ENCODE measurements at places on chromosomes 13 and 19.

DNA sequence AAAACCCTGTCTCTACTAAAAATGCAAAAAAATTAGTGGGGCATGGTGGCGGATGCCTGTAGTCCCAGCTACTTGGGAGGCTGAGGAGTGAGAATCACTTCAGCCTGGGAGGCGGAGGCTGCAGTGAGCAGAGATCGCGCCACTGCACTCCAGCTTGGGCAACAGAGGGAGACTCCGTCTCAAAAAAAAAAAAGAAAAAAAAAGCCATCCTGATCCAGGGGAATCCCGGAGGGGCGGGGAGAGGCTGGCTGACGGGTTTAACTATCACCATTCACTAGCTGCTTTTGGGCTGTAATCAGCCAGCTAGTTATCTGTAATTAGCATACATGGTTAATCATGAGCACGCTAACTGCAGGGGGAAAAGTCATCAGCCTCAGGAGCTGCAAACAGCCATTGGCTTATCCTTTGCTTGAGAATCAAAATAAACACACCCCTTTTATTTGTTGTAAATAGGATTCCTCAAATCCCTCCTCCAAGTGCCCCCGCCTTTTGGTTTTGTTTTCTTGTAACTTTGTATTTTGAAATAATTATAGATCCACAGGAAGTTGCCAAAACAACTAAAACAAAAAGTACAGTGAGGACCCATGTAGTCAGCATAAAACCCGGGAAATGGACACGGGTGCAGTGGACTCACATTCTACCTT is 9.6 kb downstream of the FSD1 start:
- no peak for DNase-seq

DNA sequence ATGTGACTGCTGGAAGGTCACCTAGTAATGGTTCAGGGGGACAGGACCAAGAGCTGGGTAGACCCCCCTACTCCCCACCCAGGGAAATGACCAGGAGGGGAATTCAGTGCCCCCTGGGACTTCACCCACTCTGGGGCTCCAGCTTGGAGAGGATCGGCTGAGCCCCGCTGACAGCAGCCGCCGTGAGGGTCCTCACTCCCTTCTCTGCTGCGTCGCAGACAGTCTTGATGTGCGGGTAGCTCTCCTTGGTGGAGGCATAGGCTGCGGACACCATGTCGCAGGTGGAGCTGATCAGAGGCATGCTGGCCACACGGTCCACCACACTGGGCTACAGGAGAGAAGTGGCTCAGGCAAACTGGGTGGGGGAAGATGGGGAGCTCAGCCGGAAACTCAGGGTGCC is 7.8 kb downstream of the PLIN3 start:
- no peak for DNase-seq

DNA sequence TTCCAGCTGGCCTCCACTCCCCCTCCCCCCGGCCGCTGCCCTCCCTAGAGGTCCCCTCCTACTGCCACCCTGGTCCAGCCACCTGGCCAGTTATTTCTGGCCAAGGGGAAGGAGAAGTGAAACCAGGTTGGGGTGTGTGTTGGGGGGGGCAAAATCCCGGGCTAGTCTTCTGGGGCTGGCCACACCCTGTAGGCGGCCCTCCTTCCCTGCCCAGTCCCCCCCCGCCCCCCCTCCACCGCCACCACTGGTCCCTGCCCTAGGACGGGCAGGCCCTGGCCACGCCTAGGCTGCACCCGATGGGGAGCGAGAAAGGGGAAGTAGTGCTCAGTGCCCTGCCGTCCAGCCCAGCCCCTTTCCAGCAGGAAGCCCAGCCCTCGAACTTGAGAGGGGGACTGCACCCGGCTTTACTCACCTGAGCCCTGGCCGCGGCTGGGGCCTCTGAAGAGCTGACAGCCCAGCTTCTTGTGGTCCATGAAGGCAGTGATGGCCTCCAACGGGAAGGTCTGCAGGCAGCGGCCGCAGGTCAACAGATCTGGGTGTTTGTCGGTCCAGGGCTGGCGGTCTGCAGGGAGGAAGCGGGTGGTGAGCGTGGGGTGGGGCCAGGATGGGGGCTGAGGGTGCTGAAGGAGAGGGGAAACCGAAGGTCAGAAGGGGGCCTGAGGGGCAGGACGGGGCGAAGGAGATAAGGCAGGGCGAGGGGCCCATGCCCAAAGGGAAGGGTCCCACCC is 813 bp downstream of the ZNF296 start:
- DNase-seq, result no peak

DNA sequence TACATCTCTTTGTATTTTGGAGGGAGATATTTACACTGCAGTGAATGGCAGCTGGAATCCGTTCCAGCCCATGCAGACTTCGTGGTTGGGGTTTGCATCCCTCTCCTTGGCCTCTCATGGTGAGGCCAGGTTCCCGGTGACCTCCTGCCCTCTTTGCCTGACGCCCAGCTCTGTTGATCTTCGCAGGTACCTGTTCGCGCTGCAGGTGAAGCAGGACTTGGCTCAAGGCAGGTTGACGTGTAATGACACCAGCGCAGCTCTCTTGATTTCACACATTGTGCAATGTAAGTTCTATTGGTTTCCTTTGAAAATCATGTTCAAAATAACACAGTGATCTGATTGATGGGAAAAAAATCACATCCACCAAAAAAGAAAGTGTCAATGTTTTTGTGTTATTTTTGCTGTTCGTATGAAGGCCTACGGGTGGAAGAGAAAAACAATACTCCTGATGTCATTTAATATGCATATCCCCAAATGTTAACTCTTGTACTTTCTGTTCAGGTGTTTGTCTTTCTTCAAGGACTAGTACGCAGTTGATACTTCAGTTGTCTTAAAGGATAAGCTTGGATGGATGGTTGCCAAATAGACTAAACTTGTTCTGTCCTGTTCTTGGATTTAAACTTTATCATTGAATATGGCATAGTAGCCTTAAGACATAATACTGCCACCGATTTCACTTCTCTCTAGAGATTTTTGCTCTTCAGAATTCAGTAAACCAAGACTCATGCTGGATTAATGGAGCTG is 199.1 kb downstream of the STK24 start:
- no peak for DNase-seq

DNA sequence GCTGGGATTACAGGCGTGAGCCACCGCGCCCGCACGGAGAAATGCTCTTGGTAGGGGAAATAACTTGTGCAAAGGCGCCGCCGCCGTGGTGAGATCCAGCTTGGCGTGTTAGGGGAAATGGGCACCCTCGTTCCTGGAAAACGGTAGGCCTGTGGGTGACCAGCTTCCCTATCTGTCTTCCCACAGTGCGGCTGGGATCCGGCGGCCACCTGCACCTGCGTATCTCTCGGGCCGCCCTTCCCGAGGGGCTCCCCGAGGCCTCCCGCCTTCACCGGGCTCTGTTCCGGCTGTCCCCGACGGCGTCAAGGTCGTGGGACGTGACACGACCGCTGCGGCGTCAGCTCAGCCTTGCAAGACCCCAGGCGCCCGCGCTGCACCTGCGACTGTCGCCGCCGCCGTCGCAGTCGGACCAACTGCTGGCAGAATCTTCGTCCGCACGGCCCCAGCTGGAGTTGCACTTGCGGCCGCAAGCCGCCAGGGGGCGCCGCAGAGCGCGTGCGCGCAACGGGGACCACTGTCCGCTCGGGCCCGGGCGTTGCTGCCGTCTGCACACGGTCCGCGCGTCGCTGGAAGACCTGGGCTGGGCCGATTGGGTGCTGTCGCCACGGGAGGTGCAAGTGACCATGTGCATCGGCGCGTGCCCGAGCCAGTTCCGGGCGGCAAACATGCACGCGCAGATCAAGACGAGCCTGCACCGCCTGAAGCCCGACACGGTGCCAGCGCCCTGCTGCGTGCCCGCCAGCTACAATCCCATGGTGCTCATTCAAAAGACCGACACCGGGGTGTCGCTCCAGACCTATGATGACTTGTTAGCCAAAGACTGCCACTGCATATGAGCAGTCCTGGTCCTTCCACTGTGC is 2.4 kb downstream of the GDF15 start:
- DNase-seq, result peak; percentile 70

DNA sequence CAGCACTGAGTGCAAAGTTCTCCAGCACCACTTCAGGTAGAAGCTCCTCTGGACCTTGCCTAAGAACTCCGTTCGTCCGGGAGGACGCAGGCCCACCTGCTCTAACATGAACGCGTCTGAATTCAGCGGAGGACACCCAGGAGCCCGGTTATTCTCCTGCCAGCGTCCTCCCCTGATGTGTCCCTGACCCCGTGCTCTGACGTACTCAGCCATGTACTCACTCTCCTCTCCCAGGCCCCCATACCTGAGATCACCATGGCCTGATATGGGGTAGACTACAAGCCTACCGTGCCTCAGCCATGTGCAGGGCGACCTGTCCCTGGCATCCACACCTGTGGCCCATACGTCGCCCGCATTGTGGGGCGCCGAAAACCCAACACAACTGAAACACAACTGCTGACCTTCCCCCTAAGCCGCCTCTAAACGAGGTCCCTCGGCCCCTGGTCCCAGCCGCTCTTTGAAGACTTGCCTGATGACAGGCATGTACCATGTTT is 744 bp upstream of the ZNF584 start:
- DNase-seq, result no peak

- DNase-seq, result no peak
Observed at GRCh38 chr19:2542341-2543069, 66.6 kb downstream of the GADD45B start.

GRCh38 chr13:113771709-113772331 is 12.8 kb downstream of the TMEM255B start:
- no peak for DNase-seq

- DNase-seq, result no peak
Observed at GRCh38 chr19:58468216-58468839, 1.4 kb downstream of the ZNF324 start.

GRCh38 chr13:103097366-103097928 is 31.2 kb upstream of the SLC10A2 start:
- DNase-seq, result no peak

DNA sequence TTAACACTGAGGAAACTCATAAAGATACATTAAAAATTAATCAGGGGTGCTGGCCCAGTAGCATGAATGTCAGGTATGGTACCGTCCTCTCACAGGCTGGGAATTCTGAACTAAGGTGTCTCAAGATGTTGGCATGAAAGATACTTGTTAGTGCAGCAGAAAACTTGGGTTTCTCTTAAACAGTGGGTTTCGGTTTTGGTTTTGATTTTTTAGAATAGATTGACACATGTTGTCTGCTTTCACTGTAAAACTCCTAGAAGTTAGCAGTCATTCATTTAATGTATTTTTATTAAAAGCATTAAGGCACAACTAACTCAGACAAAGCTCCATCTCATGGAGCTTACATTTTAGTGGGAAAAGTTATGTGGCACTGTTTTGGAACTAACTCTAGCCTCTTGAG is 3.5 kb upstream of the OBI1 start:
- DNase-seq, result no peak

DNA sequence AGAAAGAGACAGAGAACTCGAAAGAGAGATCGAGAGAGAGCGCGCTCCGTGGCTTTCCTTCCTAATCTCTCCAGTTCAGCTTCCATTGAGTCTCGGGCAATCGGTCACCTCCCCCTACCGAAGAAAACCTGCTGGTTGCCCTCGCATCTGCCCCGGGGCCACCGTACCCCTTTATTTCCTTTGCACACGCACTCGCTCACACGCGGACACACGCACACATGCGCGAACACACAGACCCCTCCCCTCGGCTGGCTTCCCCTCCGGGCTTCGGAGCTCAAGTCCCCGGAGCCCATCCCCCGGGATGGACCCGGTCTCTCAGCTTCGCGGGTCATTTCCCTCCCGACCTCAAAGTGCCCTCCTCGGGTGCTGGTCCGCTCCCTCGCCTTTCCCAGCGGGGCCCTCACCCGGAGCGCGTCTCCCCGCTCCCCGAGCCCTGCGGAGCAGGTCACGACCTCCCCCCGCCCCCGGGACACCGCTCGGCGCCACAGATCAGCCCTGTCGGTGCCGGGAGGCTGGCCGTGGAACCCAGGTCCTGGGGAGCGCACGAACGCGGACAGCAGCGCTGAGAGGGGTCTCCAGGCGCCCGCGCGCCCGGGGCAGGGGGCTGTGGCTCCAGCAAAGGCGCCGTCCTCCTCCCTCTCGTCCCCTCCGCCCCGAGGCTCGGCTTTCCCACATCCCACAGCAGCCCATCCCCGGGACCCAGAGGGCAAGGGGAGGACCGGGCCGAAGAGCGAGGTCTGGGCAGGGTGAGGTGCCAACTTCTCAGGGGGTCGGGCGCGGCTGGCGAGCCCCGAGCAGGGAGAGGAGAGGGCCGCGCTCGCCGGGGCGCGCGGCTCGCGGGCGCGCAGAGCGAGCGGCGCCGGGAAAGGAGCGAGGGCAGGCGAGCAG is 1.8 kb downstream of the DACH1 start:
- DNase-seq, result no peak

DNA sequence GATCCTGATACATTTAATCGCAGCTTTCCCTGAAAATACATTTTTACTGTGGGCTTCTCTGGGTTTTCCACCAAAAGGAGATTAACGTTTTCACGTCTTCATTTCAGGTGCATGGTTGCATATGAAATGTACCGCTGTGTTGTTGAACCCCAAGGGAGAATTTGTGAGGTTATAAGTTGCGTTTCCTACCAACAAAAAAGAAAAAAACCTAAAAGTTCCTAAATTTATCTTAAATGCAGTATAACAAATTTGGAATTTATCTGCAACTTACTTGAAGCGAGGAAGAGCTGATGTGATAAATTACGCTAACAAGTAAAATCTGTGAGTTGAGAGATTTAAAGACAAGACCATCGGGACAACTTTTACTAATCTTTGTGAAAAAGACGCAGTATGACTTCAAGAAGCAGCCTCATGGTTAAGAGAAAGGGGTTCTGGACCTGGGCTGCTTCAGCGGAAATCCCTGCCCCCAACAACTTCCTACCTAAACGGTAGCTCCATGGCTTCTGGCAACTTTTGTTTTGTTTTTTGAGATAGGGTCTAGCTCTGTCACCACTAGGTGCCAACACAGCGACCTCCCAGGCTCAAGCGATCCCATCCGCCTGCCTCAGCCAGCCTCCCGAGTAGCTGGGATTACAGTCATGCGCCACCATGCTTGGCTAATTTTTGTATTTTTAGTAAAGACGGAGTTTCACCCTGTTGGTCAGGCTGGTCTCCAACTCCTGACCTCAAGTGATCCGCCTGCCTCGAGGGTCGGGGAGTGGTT is 958 bp upstream of the OBI1 start:
- no peak for DNase-seq

- no peak for DNase-seq
Observed at GRCh38 chr13:21405309-21405708, 53.8 kb downstream of the ZDHHC20 start.

DNA sequence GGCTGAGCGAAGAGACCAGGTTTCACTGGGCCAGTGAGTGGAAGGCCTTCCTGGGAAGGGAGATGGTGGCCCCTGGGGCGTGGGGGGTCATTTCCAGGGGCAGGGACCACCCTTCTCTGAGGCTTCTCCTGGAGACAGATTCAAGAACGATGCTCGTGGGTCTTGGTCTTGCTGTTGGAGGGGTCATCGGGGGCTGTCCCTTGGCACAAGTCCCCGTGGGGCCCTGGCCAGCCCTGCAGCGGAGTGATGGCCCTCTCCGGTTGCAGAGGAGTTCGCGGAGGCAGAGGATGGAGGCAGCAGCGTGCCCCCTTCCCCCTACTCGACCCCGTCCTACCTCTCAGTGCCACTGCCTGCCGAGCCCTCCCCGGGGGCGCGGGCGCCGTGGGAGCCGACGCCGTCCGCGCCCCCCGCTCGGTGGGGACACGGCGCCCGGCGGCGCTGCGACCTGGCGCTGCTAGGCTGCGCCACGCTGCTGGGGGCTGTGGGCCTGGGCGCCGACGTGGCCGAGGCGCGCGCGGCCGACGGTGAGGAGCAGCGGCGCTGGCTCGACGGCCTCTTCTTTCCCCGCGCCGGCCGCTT is 4.8 kb downstream of the TTC9B start:
- no peak for DNase-seq

GRCh38 chr19:16377521-16377920 is 52.9 kb downstream of the KLF2 start:
- no peak for DNase-seq
